ENCODE measurements at places on chromosomes 12 and 14.

DNA sequence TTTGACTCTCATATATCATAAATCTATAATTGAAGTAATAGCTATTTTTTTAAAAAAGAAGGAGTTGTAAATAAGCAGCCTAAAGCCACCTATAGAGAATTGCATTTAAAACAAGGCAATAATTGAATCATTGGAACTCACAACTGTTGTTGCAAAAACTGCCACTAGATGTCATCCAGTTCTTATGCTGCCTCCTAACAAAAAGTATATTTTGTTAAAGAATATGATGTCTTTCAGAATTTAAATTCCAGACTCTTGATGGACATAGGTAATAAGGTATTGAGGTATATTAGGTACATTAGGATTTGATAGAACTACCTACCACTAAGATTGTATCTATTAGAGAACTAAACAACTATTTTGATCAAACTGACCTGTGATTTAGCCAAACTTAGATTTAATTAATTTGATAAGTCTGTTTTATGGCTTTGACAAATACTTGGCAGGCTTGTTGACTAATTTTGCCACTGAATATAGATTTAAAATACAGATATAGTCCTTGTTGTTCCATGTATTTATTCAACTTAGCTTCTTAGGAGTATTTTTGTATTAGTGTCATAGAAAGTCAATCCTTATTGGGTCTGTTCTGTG lies 401.4 kb downstream of the RPL10L start:
- no peak for DNase-seq

GRCh38 chr12:108814462-108815211 lies 42.7 kb downstream of the SSH1 start:
- DNase-seq = no peak

DNA sequence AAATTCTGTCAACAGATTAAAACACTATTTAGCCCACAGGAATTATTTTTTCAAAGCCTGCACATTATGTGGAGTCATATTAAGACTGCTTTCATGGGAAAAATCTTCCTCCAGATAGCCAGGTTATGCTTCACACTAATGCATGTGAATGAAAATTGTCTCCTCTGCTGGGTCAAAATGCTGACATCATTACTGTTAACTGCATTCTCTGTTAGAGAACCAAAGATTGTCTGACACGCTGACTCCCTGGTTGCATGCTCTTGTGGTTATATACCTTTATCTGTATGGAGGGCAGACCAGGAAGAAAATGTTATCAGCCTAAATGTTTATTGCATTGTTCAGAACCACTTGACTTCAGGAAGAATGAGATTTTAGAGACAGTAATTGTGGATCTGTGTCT lies 432.2 kb upstream of the MDGA2 start:
- DNase-seq = no peak

GRCh38 chr12:123723765-123724164 lies 11.6 kb downstream of the ATP6V0A2 start:
- DNase-seq = no peak

DNA sequence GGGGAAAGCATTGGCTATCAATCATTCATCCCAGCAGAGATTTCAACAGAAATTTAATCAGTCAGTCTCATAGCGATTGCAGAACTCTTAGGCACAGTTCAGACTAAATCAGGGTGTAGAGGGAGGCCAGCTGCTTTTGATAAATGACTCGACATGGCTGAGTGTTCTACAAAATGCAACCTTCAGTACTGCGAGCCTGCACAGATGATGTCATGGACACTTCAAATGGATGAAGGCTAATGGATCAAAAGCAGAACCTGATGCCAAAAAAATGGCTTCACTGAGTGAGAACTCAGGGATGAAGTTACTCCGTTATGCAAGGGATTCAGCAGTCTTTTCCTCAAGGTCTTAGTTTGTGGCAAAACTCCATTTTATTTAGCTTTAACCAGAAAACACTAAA lies 167.3 kb downstream of the DACT1 start:
- DNase-seq = no peak
